ENCODE measurements at places on chromosomes 1 and 21.

DNA sequence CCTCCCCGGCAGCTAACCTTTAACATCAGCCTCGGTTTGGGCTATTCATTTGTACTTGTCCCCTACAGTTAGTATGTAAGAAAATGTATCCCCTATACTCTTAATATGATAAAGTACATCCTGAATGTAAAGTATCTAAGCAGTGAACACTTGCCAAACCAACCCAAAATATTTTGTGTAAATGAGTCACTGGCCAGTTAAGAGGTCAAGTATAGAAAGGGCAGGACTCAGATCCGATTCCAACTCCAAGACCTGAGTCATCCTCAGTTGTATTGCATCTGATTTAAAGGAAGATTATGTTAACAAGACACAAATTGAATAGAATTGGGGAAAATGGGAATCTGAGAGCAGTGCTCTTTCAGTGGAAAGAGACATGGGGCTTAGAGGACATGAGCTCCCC, 84.4 kb downstream of the CD58 start:
- DNase-seq = peak; percentile 71

DNA sequence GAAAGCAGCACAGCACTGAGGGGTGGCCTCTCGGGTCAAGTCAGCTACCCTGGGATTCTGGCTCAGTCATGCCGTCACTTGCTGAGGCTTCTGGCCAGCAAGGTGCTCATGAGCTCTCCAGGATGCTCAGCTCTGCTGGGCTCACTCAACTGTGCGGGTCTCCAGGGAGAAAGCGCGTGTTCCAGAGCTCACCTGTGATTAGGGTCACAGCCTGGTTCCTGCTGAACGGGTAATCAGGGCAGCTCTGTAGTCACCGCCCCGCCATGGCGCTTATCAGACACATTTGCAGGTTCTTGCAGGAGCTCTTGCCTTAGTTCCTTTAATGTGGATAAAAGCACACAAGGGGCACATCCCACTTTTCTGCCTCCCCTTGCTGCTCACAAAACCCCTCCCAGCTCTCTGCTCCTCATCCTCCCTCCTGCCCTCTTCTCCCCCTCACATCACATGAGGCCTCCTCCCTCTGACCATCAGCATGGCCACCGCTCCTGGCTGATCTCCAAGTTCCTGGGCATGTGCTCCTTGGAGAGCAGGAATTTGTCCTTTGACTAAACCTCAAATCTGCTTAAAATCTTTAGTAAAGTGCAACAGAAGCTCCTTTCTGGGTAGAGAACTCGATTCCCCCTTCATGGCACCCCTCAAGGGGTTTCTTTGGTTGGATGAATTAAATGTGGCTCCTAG, 2.0 kb downstream of the PCP4 start:
- no peak for DNase-seq

- DNase-seq = no peak
These were observed 16.8 kb downstream of the GALNT2 start for GRCh38 chr1:230083746-230084407.

GRCh38 chr21:14259747-14260146, 43.8 kb downstream of the RBM11 start:
- DNase-seq = peak; percentile 31

- no peak for DNase-seq
These were observed 73.6 kb downstream of the ROR1 start for GRCh38 chr1:63847308-63847910.

DNA sequence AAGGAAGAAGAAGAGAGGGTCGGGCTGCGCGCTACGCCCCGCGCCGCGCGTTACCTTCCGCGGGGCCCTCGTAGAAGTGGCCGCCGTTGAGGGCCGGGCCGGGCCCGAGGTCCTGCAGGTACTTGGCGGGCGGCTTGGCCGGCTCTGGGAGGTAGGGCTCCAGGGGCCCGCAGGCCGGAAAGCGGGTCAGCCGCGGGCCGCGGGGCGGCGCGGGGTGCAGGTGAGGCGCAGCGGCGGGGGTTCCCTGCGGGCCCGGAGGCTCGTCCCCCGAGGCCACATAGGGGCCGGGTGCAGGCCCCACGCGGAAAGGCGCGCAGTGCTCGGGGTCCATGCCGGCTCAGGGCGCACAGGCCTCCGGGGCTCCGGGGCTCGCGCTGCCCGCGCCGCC, 196 bp downstream of the ALX3 start:
- DNase-seq = no peak

- no peak for DNase-seq
These were observed 13.6 kb downstream of the WDR4 start for GRCh38 chr21:42865776-42866160.

GRCh38 chr1:198858033-198858432, 219.2 kb downstream of the PTPRC start:
- no peak for DNase-seq

DNA sequence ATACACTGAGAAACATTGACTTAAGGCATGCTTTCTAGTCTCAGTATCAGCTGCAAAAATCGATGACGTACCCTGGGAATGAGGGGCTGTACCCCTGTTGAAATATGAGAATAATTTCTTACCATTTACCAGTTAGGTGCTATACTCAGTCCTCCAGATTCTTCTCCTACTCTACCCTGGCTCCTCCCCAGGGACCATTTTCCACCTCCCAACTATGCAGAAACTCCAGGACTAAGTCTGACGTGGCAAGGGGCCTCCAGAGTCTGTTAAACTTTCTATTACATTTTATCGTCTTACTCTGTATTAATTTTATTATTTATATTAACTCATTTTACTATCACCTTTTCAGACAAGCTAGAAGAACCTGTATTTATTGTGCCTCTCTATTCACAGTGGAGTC, 124.3 kb downstream of the CYYR1 start:
- DNase-seq = no peak

DNA sequence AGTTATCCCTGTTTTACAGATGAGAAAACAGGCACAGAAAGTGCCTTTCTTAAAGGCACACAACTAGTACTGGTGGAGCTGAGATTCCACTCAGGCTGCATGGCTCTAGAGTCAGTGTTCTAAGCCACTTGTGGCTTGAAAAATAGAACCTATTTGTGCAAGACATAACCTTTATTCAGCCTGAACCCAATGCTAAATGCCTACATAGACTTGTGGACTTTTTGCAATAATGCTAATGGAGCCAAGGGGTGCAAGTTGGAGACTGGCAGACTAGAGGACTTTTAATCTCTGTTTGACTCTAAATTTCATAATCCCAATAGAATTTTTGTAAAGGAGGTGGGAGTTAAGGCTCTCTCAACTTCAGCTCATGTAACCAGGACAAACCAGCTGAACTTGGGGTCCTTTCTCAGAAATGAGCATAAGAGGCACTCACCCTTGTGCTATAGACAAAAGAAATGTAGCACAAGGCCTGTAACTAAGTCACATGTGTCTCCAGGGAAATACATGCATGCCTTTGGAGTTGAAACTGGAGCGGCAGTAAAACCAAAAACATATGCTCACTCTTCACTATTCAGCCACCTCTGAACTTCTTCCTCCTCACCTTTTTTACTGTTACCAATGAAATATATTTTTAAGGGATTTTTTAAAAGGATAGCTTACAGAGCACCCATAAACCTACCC, 43.0 kb upstream of the AK4 start:
- no peak for DNase-seq

GRCh38 chr1:43233631-43234030, 36.2 kb upstream of the TMEM125 start:
- no peak for DNase-seq

DNA sequence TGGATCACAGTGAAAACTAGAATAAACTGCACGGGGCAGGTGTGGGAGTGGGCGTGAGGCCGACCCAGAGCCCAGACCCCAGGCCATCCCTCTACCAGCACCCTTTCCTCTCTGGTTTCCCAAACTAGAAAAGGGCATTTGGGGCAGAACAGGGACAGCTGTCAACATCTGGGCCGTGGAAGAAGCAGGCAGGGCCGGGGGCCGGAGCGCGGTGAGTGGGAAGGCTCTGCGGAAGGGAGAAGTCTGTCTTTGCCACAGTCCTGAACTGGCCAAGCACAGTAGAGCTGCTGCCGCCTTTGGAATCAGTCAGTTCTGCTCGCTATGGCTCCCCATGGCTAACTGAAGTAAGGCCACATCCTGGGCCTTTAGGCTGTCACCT, 6.6 kb downstream of the CCDC24 start:
- DNase-seq = no peak

- no peak for DNase-seq
These were observed 28.2 kb upstream of the DOCK7 start for GRCh38 chr1:62716397-62716796.

DNA sequence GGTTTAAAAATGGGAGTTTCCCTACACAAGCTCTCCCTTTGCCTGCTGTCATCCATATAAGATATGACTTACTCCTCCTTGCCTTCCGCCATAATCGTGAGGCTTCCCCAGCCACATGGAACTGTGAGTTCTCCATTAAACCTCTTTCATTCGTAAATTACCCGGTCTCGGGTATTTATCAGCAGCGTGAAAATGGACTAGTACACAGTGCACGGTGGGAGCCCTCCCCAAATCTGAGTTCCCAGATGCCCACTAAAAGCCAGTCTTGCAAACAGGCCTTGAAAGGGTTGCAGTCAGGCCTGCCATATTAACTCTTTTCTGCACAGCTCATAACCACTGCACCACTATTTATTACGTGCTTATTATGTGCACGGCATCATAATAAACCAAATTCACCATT, 400.9 kb downstream of the PRDM2 start:
- DNase-seq = no peak

DNA sequence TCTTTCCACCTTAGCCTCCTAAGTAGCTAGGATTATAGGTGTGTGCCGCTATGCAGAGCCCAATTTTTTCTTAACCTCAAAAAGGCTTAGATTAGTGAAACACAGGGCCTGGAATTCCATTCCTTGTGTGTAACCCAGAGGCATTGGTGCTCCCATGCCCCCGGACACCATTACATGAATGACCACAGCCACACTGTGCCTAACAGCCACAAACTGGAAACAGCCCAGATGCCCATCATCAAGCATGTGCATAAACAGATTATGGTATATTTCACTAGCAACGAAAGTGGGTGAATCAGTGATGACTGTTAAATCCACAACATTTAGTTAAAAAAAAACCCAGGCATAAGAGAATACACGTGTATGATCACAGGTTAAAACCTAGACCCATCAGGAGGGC, 24.4 kb downstream of the ADAM30 start:
- DNase-seq = peak; percentile 25

DNA sequence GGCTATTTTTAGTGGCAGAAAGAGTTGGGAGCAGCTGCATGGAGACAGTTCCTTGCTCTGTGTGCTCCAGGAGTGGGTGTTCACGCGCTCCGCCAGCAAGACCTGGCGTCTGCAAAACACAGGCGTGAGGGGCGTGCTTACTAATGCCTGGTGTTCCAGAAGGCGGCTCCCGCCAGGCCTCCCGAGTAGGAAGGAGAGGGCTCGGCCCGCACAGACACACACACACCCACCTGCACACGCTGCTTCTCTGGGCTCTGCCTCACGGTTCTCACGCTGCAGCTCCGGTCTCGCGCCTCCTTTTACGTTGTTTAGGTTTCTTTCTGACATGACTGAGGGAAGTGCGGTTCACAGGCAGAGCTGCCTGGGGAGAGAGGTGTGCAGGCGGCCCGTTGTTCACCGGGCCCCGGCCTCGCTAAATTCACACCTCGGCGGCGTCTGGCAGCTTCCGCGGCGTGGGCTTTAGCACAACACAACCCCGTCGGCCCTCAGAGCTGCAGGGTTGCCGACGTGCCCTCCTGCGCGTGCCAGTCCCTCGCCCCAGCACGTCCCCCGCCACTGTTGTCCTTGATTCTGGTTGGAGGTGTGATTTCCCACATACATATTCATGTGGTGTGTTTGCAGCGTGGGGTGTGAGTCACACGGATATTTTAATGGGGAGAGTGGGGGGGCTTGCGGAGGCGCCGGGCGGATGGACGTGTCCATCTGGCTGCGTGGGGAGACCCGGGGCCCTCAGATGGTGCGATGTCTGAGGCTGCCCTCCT, 77.0 kb downstream of the SKI start:
- no peak for DNase-seq

GRCh38 chr1:117001254-117001927, at the start of gene CD101:
TSS of gene CD101 (plus strand) at chr1:117001760. CDS start at chr1:117001818, 58 bp downstream.
- no peak for DNase-seq

GRCh38 chr1:54200519-54200997, 591 bp downstream of the MRPL37 start:
- DNase-seq = no peak

DNA sequence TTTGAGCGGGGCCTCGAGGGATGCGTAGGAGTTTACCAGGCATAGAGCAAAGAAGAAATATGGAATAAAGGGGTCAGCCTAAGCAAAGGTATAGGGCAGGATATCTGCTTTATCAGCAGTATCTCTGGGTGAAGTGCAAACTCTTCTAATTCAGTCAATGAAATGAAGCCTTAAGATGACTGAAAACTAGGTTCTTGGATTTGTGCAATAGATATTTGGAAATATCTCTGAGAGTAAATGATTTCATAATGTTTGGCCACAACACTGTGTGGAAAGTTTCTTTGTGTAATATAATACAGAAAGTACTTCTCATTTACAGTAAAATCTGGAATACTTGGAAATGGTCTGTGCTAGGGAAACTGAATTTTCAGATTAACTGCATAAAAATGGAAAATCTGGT, 26.1 kb downstream of the KCNJ15 start:
- DNase-seq = peak; percentile 82

GRCh38 chr1:157996433-157996832, 3.0 kb downstream of the KIRREL1 start:
- no peak for DNase-seq

- DNase-seq = no peak
These were observed 40.5 kb downstream of the COL6A1 start for GRCh38 chr21:46021978-46022544.

- DNase-seq = no peak
These were observed 4.7 kb downstream of the FOXO6 start for GRCh38 chr1:41365772-41366454.

DNA sequence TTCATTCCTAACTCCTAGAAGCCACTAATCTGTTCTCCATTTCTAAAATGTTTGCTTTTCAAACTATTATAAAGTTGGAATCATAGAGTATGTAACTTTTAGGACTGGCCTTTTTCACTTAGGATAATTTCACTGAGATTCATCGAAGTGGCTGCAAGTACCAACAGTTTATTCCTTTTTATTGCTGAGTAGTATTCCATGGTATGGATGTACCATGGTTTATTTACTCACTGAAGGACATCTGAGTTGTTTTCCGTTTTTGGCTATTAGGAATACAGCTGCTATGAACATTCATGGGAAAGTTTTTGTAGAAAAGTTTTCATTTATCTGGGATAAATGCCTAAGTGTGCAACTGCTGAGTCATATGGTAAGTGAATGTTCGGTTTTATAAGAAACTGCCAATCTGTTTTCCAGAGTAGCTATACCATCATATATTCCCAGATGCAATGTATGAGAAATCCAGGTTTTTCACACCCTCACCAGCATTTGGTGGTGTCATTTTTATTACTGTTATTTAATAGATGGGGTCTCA, 66.3 kb downstream of the SLC27A3 start:
- peak; percentile 54 for DNase-seq

DNA sequence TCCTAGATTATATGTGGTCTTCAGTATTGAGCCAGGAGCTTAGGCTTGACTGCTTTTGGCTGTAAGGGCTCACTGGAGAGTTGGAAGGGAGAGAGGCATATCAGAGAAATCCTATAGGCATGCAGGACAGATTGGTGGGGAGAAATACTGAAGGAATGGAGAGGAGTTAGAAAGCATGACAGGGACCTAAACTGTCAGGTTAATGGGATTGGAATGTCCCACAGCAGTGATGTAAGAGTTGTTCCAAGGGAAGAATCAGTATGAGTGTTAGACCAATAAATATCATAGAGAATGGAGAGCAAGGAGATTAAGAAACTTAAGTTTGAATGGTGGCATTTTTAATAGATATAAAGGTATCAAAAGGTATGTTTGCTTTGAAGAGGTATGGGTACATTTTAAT, 39.7 kb downstream of the SLC35A3 start:
- no peak for DNase-seq

GRCh38 chr1:169585181-169585580, 1.1 kb downstream of the F5 start:
- DNase-seq = no peak

Data from stromal cell of bone marrow (primary cell).